ENCODE measurements at places on chromosomes 6 and 20.

DNA sequence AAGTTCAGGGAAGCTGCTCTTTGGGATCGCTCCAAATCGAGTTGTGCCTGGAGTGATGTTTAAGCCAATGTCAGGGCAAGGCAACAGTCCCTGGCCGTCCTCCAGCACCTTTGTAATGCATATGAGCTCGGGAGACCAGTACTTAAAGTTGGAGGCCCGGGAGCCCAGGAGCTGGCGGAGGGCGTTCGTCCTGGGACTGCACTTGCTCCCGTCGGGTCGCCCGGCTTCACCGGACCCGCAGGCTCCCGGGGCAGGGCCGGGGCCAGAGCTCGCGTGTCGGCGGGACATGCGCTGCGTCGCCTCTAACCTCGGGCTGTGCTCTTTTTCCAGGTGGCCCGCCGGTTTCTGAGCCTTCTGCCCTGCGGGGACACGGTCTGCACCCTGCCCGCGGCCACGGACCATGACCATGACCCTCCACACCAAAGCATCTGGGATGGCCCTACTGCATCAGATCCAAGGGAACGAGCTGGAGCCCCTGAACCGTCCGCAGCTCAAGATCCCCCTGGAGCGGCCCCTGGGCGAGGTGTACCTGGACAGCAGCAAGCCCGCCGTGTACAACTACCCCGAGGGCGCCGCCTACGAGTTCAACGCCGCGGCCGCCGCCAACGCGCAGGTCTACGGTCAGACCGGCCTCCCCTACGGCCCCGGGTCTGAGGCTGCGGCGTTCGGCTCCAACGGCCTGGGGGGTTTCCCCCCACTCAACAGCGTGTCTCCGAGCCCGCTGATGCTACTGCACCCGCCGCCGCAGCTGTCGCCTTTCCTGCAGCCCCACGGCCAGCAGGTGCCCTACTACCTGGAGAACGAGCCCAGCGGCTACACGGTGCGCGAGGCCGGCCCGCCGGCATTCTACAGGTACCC is at the start of gene ESR1:
Gene ESR1 (plus strand): TSS at position 170 of the 858 bp plus-strand sequence. CDS start 231 bp downstream, at position 401.
- no peak for DNase-seq

- peak; percentile 57 for DNase-seq
These were observed 1217.2 kb upstream of the GJE1 start for GRCh38 chr6:140915551-140915950.

GRCh38 chr20:41978246-41978790 is 360.1 kb upstream of the CHD6 start:
- no peak for DNase-seq

- DNase-seq = no peak
These were observed 7.2 kb downstream of the PI16 start for GRCh38 chr6:36961441-36962435.

DNA sequence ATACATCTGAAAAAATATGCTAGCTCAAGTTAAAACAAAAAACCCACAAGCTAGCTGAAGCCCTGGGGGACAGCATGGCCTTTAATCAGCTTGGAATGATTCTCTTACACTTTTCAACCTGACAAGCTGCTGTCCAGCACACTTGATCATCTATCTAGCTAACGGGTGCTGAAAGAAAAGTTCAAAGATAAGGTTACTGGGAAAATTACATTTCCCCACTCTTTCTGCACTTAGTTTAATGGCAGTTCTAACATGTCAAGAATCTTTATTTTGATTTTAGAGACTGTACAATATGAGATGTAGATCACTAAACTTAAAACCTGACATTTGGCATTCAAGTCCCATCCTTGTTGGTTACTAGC is 53.4 kb downstream of the STK4 start:
- DNase-seq = no peak

DNA sequence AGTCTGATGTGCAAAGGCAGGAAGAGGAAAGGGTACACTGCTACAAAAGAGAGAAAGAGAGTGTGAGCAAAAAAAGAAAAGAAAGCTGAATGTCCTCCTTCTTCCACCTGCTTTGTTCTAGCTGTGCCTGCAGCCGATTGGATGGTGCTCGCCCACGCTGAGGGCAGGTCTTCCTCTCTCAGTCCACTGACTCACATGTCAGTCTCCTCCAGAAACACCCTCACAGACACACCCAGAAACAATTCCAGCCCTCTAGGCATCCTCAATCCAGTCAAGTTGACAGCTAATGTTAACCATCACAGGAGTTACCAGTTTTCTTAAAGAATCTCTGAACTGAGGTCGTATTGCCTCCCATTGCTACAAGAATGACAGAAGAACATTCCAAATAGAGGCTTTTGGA is 411.9 kb upstream of the SASH1 start:
- DNase-seq = no peak

DNA sequence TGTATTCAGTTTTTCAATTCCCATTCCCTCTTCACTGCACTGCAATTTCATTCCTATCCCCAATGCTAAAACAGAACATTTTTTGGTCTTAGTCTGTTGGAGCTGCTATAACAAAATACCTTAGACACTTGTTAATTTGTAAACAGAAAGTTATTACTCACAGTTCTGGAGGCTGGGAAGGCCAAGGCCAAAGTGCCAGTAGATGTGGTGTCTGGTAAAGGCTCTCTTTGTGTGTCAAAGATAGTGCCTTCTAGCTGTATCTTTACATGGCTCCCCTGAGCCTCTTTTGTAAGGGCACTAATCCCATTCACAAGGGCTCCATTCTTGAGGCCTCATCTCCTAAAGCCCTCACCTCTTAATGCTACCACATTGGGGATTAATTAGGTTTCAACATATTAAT is 40.0 kb downstream of the PHIP start:
- no peak for DNase-seq

DNA sequence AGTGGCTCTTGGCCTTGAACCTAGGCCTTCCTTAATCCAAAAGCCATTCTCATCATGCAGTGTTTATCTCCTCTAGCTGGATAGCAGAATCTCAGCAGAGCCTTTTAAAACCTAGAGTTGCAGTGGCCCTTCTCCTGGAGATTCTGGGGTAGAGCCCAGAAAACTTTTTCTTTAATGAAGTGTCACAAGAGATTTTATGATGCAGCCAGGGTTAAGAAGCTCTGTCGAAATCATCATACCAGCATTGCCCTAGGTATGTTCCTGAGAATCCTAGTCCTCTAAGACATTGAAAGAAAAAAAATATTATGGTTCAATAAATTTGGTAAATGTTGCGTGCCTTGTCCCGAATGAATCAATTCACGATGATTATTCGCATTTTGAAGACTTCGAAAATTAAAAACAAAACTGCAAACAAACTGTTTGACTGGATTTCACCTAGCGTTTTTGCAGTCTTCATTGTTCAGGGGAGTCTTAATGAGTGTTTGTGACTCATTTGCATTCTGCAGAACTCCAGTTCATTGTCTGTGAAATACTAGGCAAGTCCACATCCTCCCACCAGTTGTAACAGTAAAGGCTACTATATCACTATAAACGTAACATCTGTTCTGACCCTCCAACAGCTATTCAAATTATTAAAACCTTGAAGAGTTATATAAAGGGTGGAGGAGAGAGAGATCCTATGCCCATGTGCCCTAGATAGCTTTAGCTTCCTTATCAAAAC is 198.6 kb downstream of the UST start:
- no peak for DNase-seq

DNA sequence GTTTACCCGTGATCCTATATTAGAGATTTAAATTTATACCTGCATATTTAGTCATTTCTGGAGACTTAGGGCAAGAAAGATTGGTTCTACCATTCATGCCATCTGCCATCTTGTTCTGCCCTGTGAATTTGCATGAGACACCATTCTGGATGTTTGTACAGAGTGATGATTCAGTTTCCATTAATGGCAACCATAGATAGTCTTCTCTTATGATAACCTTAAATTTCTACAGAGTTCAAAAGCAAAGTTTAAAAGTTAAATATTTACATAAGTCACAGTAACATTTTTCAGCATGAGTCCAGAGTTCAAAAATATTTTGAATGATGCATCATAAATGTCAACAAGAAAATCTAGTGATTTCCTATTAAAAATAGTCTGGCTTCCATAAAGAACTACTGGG is 23.2 kb downstream of the PLCB1 start:
- DNase-seq = no peak

GRCh38 chr6:3615391-3616380 is 135.8 kb downstream of the PXDC1 start:
- DNase-seq = no peak

- DNase-seq = no peak
These were observed 1.2 kb upstream of the UFL1 start for GRCh38 chr6:96520171-96521115.

DNA sequence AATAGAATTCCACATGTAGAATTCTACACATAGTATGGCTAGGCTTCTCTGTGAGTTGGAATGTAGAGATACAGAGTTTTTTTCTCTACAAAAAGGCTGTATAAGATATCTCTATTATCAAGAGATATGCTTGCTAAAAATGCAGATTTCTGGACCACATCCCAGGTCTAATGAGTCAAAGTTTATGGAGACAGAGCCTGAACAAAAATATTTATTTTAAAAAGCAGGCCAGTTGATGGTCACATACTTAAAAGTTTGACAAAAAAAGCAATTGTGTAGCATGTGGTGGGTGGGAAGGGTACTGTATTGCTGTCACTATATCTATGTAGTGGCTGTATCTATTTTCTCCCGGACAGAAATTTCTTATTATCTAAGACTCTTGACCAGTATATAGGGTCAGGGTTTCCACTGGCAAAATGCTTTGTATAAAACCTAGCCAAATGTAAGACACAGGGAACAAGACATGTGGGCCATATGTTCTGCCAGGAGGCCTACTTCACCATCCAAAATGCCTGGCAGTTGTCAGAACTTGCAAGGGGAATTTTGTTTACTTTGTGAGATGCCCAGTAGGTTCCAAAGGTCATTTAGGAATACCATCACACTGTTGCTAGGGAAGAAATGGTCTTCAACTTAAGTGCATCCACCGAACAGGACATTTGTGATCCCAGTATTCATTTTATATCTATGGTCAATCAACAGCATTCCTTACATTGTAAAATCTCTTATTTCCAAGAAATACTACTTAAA is 60.6 kb downstream of the SHPRH start:
- no peak for DNase-seq

GRCh38 chr6:28953039-28953584 is 29.3 kb upstream of the TRIM27 start:
- DNase-seq = peak; percentile 24

Data from NCI-H2029 treated with DMSO at 0.1 percent for 48 hours (cell line).